Left lung (tissue), 14 donors: ENCODE measurements at places on chromosomes 2 and 18. TPM values are rescaled to one million over a fixed set of nuclear protein-coding genes. Genes with fewer than 3 reads are reported as not detected.
A peak's percentile ranks its signal among the peaks of the same experiment; 100 is the strongest.

The C2orf66 gene
- total RNA-seq: 0.16 TPM

DNA sequence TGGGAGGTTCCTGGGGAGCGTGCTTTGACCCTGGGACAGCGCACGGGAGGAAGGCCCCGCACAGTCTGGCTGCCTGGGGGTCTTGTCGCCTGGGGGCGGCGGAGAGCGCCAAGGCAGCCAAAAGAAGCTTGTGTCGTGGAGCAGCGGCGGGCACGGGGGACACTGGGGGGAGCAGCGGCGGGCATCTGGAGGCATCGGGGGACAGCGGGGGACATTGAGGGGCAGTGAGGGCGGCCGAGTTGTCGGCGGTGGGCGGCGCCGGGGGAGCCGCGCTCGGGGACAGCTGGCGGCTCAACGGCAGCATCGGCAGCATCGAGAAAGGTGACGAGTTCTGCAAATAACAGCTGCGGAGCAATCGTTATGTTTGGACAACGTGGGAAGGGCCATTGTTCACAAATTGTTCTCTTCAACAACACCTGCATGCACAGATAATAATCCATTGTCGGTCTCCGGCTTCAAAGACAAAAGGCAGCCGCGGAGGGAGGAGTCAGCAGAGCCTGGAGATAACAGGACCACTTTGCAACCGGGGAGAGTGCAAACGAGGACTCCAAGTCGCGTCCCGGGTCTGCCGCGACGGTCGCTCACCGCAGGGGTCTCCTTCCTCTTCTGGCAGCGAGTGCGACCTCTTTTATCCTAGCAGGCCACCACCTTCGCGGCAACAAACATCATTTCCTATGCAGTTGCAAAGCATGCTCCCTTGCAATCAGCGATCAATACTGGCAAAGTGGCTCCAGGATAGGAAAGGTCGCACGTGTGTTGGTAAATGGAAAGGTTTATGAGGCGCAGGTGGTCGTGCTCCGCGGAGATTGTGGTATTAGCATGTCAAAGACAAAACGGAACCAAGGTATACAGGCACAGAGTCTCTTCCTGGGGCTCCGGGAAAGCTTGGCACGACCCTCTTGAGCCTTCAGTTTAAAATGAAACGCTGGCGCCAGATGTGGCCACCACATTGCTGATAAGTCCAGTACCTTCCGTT is 132.3 kb upstream of the DLX2 start:
- peaks cover 38% of the 10 kb centered on the region for H3K27me3 ChIP-seq
- H3K27ac ChIP-seq: no peak overlapping the region
- peak overlapping the region; percentile 17 for H3K4me3 ChIP-seq
- peaks cover 19% of the 10 kb centered on the region for H3K4me1 ChIP-seq

GRCh38 chr18:59733421-59733820 is 36.2 kb upstream of the CCBE1 start:
- H3K4me3 ChIP-seq: no peak overlapping the region
- no peaks in the 10 kb centered on the region for H3K4me1 ChIP-seq
- no peaks in the 10 kb centered on the region for H3K36me3 ChIP-seq
- H3K27me3 ChIP-seq: no peaks in the 10 kb centered on the region

GRCh38 chr2:113705982-113706523 is 50.4 kb downstream of the SLC35F5 start:
- peaks cover 13% of the 10 kb centered on the region for H3K36me3 ChIP-seq
- no peak overlapping the region for H3K4me3 ChIP-seq
- H3K4me1 ChIP-seq: no peaks in the 10 kb centered on the region
- no peak for DNase-seq
- no peak overlapping the region for H3K27ac ChIP-seq

DNA sequence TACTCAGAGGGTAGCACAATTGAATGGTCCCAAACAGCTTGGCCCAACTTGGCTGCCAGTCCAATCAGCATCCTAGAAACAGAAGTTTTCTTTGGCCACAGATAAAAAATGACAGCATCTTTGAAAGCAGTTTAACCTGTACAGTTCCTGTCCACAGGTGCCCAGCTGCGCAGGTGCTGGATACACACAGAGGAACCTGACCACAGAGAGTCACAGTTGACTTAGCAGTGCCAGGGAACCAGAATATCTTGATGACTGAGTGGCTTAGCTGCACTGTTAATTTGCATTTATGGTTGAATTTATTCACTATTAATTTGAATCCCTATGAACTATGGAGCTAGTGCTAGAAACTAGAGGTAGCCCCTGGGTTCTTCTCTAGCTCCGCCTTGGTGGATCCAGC is 93.7 kb downstream of the TPGS2 start:
- H3K4me3 ChIP-seq: no peak overlapping the region
- no peaks in the 10 kb centered on the region for H3K27me3 ChIP-seq
- H3K4me1 ChIP-seq: no peaks in the 10 kb centered on the region
- no peak for DNase-seq
- H3K27ac ChIP-seq: no peak overlapping the region

GRCh38 chr2:3442185-3442584 is 62.7 kb downstream of the TRAPPC12 start:
- H3K27me3 ChIP-seq: no peaks in the 10 kb centered on the region
- DNase-seq: no peak
- H3K4me1 ChIP-seq: peaks cover 8% of the 10 kb centered on the region
- H3K27ac ChIP-seq: no peak overlapping the region

DNA sequence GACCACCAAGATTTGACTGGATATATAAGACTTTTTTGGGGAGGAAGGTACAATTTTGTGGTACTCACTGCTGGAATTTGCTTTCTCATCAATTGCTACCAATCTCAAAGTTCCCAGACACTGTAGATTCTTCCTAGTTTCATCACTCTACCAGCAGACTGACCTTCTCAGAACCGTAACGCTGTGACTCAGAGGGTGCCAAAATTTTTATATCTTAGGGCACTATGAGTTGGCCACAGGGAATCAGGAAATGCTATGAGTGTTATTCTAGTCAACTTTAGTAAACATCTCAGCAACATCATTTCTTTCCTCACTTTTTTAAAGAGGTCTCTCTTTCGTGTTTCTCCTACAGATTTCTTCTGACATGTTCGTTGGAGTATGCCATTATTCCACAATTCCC is 499.0 kb downstream of the TMX3 start:
- H3K4me1 ChIP-seq: no peaks in the 10 kb centered on the region
- H3K36me3 ChIP-seq: no peaks in the 10 kb centered on the region
- H3K27ac ChIP-seq: no peak overlapping the region
- no peak overlapping the region for H3K4me3 ChIP-seq

GRCh38 chr2:190916829-190917228 is 36.2 kb downstream of the GLS start:
- H3K4me3 ChIP-seq: no peak overlapping the region
- no peak for DNase-seq
- H3K36me3 ChIP-seq: no peaks in the 10 kb centered on the region

The AGXT gene
- not detected for total RNA-seq

DNA sequence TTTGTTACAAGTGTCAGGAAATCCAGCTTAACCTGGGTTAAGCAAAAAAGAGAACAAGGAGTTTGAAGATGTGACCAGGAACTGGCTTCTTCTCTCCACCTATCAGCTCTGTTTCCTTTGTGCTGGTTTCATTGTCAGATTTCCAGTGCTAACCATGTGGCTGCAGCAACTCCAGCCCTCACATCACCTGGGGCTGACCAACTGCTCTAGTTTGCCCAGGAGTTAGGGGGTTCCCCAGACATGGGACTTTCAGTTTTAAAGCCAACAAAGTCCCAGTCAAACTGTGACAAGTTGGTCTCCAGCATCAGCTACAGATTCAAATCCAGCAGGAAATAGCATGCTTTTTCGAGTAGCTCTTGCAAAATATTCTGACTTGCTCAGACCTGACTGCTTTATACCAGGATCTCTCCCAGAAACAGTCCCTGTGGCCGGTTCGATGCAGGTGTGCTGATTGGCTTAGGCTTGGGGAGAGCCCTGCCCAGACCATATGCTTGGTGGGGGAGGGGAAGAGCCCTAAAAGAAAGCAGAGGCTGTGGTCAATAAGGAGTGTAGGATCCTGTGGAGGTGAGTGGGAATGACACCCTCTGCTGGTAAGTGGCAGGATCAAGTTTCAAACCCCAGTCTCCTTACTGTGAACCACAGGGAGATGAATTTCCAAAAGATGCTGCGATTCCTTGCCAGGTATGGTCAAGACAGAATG is 49.5 kb downstream of the KCNE4 start:
- no peaks in the 10 kb centered on the region for H3K36me3 ChIP-seq
- H3K27me3 ChIP-seq: no peaks in the 10 kb centered on the region
- H3K27ac ChIP-seq: no peak overlapping the region
- no peak overlapping the region for H3K4me3 ChIP-seq

DNA sequence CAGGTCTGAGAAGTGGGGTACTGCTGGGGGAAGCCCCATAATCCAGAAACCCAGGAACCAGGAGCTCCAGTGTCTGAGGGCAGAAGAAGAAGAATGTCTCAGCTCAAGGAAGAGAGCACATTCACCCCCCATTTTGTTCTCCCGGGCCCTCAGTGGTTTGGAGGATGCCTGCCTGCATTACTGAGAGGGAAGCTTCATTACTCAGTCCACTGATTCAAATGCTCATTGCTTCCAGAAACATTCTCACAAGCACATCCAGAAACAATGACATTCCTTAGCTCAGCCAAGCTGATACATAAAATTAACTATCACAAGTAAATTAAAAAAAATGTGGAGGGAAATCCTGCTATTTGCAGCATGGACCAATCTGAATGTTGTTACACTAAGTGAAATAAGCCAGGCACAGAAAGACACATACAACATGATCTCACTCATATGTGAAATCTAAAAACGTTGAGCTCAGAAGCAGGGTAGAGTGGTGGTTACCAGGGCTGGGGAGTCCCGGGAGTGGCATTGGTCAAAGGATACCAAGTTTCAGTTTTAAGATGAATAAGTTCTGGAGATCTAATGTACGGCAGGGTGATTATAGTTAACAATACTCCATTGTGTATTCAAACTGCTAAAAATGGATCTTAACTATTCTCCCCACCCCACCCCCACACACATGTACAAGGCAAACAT is 459.3 kb downstream of the GALR1 start:
- H3K27ac ChIP-seq: no peak overlapping the region
- no peaks in the 10 kb centered on the region for H3K4me1 ChIP-seq
- no peak for DNase-seq
- no peak overlapping the region for H3K4me3 ChIP-seq
- H3K27me3 ChIP-seq: no peaks in the 10 kb centered on the region
- no peaks in the 10 kb centered on the region for H3K36me3 ChIP-seq
